ENCODE measurements at places on chromosomes 12 and 14.

- no peak for DNase-seq
Observed at GRCh38 chr12:116265351-116266147, 11.9 kb downstream of the MED13L start.

- DNase-seq = no peak
Observed at GRCh38 chr12:27534060-27534764, 10.2 kb downstream of the PPFIBP1 start.

- DNase-seq = no peak
Observed at GRCh38 chr14:63848890-63849289, 3.9 kb upstream of the SYNE2 start.

- peak; percentile 26 for DNase-seq
Observed at GRCh38 chr12:53751336-53752191, at the start of gene CISTR. CISTR (minus strand) TSS chr12:53751979.

GRCh38 chr14:93965287-93965821 lies 11.0 kb downstream of the ASB2 start:
- DNase-seq = no peak

DNA sequence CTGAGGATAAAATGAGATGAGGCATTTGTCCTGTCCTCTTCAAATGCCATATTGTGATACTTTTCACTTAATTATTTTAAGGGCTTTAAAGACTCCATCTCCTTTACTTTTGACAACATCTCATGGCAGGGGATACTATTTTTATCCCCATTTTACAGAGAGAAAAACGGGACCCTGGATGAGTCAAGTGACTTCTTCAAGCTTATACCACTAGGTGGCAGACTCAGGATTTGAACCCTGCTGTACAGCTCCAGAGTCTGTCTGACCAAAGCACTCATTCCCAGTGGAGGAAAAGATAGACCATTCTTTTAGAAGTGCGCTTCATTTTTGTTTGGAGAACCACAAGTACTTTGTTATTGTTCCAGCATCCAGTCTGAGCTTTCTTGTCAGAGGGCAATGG lies 1.7 kb upstream of the SMOC1 start:
- DNase-seq = no peak

DNA sequence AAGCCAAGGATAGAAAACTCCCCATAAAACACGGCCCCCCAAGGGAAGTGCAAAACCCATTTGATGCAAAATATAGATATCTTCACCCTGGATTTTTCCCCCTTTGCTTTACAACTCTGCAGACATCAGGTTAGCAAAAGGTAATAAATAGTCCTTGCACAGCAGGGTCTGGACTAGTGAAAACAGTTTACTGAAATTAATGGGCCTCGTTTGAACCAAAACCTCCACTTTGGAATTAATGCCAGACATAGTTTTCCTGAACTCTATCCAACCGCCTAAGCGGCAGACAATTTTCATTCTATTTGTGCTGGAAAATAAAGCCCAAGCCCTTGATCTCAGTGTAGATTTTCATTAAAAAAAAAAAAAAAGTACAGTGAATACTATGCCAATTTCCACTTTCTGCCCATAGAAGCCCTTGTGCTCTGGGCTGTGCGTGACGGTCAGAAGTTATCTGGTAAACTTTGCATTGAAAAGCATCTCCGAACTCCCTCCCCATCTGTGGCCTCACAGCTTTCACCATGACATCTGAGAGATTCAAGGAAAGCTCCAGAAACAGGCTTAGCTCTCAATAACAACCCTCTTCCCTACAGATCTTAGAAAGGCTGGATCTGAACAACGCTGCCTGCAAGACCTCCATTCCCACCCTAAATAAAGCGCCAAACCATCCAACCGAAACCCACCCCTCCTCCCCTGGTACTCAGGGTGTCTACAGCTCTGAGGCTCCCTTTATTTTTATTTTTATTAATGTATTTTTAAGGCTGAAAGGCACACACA lies 11.0 kb upstream of the IRF2BPL start:
- DNase-seq = no peak

DNA sequence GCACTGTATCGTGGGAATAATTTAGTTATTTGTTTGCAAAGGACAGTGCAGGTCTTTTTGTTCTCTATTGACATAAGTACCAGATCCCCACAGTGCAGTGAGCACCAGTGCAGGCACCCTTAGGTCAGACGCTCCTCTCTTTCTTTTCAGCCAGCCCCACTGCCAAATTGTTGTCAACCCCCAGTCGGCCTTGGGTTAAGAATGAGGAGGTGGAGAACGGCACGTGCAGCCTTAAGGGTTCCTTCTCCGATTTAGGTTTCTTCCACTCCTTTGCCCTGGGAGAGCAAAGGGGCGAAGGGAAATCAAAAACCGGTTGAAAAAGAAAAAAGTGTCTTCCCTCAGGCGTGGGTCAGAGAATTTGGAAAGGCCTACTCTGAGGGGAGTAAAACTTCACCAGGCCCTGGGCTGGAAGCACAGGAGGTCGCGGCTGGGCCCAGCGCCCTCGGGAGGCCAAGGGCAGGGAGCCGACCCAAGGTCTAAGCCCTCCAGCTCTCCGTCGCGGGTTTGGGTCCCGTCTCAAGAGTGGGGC lies 4.3 kb downstream of the PAX9 start:
- no peak for DNase-seq

GRCh38 chr12:124747426-124748161 lies 116.1 kb downstream of the SCARB1 start:
- no peak for DNase-seq

DNA sequence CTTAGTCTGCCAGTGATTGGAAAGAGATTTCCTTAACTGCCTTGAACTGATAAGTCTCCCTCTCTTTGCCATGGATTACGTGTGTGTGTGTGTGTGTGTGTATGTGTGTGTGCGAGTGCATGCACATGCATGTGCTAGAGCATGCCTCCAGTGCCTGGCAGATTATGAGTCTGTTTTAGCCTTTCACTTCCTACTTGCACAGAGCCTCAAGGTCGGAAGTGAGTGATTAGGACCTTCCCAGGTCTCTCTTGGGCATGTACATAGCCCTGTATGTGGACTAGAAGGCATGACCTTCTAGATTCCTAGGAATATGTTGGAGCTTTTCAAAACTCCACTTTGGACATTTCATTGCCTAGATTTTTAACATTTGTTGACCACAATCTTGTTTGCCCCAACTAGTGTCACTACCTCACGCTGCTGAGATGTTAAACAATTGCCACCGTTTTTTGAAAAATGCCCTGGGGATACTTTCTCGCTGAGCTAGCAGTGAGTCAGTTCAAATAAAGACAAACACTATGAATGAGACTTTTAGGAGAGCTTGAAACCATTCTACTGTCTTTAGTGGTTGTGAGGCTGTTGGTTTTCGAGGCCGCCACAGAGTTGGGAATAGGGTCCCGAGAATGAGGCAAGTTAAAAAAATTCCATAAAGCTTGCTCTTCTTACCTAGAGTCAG lies 28.2 kb downstream of the KIAA0586 start:
- DNase-seq = no peak

GRCh38 chr12:25054076-25054782 lies 105.3 kb upstream of the BCAT1 start:
- no peak for DNase-seq

GRCh38 chr12:25278269-25278668 lies 27.5 kb upstream of the KRAS start:
- no peak for DNase-seq

DNA sequence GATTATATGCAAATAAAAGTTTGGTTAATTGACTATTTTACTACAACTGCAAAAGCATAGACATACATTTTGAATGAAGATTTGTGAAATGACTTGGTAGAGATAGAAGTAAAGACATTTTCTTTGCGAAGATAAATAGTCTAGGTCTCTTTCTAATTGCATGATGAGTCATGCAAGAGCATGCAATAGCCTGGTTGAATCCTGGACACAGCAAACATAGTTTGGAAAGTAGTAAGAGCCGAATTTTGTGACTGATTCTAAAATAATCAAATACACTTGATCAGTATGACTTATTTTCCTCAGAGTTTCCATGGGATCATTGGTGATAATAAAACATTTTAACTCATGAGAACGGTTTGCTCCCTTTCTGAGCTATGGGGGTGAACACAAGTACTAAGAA lies 27.7 kb upstream of the CAND1 start:
- no peak for DNase-seq

DNA sequence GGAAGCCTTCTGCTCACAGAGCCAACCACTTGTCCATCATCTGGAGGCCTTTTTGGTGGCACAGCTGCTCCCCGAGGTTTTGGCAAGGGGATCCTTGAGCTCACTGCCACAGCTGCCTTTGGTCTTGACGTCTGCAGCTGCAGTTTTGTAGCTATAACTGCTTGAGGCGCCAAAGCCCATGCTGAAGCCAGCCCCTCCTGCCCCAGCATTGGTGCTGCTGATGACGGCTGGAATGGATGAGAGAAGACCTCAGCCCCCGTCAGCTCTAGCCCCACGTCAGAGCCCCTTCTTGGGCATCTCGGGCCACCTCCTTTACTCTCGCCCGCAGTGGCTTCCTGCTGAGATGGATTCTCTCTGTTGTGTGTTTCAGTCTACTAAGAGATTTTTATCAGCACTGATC lies 12.3 kb upstream of the KRT74 start:
- no peak for DNase-seq

DNA sequence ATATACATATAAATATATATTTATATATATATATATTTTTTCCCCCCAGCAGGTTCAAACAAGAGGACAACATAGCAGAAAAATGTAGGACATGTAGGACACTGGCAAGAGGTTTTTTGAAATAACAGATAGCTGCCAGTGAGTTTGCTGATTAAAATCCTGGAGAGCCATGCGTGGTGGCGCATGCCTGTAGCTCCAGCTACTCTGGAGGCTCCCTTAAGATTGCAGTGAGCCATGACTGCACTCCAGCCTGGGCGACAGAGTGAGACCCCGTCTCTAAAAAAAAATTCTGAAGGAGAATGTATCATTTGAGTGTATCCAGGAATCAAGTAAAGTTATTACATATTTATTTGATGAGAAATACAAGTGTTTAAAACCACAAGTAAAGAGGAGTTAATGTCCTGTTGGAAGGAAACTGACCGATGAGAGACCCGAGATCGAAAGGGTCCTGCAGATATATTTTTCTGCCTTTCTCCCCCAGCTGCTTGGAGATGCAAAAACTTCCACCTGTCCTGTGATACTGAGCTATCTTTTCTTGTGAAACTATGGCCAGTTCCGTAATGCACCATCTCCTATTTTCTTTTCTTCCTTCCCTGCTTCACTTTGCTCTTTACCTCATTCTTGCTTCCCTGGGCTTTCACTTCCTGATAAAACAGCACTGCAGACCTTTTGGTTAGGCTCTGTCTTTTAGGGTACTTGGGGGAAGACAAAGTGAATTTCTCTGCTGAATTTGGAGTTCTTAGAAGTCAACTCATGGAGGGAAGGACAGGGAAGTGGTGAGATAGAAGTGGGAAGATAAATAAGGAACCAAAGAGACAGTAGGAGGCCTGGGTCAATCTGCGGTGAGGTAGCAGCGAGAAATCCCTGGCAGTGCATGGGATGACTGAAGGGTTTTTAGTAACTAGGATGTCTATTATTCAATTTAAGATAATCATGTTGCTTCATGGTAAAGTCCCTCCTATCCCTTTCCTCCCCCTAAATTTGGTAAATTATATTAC lies 41.2 kb upstream of the SLC2A13 start:
- DNase-seq = no peak

GRCh38 chr14:58607952-58608317 lies 29.8 kb upstream of the DACT1 start:
- no peak for DNase-seq

- DNase-seq = no peak
Observed at GRCh38 chr12:76303365-76303764, 44.9 kb downstream of the BBS10 start.

DNA sequence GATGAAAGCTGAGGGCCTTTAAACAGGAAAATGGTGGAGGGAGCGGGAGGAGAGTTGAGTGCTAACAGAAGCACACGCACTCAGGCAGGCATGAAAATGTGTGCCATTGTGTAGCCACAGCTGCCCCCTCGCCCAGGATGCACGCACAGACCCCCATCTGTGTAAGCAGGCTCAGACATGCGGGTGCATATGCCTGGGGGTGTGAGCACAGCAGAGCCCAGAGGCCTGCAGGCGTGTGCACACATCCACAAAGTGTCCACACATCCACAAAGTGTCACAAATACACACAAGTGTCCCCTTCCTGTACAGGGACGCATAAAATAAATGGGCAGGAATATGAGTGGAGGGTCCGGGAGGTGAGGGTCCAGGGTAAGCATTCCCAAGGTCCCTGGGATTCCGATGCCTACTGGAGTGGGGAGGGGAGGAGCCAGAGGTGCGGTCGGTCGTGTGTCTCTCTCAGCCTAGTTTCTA lies 805 bp upstream of the KRT7 start:
- no peak for DNase-seq

DNA sequence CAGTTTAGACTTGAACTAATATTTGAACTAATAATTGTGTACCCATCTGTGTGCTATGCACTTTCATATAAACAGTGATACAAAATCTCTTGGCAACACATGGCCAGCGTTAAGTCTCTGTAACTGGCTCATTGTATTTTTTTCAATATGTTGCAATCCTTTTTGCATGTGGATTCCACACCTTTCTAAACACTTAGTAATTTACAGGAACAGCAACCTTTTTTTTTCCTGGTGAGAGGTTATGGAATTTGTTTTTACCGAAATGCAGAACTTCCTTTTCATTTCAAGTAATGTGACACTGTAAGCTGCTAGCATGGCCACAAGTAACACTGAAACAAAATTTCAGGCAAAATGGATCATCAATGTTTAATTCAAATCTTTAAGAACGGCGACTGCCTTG lies 45.4 kb upstream of the EPS8 start:
- DNase-seq = no peak

DNA sequence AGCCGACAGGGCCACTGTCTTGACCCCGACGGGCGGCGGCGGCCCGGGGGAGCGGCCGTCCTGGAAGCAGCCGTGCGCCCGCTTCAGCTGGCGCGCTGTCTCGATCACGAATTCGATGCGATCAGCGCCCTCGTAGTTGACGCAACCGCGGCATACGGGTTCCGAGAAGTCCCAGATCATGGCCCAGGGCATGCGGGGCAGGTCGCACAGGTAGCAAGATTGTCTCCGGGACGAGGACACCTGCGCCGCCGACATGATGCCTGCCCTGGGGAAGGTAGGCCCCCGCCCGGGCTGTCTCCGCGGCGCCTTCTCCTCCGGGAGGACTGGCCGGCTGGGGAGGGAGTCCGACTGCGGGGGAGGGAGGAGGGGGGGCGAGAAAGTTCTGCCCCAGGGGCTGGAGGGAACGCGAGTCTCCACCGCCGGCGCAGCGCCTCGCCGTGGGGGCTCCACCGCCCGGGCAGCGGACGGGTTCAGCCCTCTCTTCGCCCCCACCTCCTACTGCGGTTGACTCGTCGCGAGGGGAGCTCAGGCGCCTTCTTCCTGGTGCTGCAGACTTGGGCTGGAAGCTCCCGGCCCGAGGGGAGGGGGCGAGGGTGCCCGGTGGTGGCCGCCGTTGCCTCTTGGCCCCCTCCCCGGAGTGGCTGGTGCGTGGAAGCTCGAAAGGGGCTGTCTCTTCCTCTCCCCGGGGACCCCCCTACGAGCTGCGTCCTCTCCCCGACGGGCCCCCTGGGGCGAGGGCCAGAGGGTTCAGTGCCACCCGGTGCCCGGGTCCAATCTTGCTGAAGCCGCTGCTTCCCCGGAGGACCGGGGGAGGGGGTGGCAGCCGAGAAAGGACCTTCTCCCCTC lies 747 bp downstream of the IRF2BPL start:
- DNase-seq = peak; percentile 83

- DNase-seq = no peak
Observed at GRCh38 chr12:6936636-6937480, 6.8 kb upstream of the RNU7-1 start.

GRCh38 chr14:45287610-45288009 lies 34.6 kb upstream of the MIS18BP1 start:
- DNase-seq = no peak
